ENCODE measurements at places on chromosomes 11 and 22.

- no peak for DNase-seq
Observed at GRCh38 chr11:102464859-102465500, 12.4 kb upstream of the TMEM123 start.

GRCh38 chr11:1647901-1648652, 18.5 kb downstream of the KRTAP5-5 start:
- no peak for DNase-seq

- DNase-seq: peak; percentile 49
Observed at GRCh38 chr22:37018815-37019308, 385 bp downstream of the TST start.

GRCh38 chr22:30020511-30020910, 59.8 kb upstream of the HORMAD2 start:
- no peak for DNase-seq

- no peak for DNase-seq
Observed at GRCh38 chr22:25546751-25547150, 17.7 kb upstream of the GRK3 start.

DNA sequence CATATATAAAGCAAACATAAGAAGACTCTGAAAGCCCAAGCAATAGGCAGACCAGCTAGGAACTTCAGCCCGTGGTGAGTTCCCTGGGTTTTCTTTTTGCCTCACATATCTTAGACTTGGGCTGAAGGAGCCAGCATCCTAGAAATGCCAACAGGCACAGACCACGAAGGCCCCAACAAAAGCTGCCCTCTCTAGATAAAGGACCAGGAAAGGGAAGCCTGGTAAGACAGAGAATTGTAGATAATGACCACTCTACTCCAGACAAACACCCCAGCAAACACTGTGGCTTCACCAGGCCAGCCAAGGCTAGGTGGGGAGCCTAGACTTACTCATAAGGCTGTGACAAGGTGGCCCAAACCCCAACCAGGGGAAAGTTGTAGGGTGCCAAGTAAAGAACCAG, 11.2 kb downstream of the GAL start:
- DNase-seq: no peak

DNA sequence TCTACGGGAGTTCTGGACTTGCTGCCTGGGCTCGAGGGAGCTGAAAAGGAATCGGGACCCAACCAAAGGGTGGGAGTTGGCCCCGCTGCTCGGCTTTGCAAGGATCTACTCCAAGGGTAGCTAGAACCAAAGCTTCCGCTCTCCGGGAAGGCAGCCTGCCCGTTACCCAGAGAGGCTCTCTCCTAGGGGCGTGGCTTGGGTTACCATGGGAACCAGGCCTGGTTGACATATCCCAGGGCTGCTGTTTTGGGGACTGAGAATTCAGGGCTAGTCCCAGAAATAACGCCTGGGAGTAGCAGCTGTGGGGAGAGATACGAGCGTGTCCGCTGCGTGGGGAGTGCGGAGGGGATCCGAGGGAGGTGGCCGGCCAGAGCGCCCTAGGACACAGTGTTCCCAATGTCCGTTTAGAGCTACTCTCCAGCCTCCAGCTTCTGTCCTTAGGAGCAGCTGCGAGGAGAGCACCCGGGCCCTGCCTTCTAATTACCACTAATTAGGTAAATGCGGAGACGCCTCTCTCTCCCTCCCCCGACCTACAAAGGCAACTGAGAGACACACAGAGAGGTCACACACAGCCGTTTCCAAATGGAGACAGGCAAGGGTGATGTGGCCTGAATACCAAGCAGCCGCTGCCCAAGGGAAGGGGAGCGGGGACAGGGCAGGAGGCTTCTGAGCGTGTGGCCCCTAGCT, 141.6 kb upstream of the CADM1 start:
- DNase-seq: no peak

DNA sequence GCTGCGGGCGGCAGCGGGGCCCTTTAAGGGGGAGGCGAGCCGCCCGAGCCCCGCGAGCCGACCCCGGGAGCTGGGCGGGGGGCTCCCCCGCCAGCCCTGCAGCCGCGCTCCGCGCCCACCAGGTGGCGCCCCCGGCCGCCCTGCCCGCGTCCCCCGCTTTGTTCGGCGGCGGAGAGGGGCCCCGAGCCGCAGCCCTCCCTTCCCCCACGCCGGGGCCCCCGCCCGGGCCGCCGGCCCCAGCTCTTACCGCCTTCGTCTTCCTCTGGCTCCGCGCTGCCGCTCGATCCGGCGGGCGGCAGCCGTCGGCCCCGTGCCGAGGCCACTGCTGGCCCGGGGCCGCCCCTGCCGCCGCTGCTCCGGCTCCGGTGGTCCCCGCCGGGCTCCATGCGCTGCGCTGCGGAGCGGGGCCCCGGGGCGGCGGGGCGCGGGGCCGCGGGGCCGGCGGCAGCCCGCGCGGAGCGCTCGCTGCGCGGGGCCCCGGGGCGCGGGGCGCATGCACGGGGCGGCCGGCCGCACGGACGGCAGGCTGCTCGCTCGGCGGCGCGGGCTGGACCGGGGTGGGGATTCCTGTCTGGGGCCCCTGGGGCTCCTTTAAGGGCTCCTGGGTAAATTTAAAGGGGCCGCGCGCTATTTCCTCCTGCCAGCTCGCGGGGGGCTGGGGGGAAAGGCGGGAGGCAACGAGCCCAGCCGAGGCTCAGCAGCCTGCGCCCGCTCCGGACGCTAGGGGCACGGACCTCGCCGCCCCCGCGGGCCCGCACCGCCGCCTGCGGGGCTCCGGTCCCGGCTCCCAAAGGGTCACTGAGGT, at the start of gene ZFTA:
ZFTA (minus strand) TSS at position 539 of the 805 bp plus-strand sequence; CDS start at position 386, 153 bp downstream.
- DNase-seq: peak; percentile 32

DNA sequence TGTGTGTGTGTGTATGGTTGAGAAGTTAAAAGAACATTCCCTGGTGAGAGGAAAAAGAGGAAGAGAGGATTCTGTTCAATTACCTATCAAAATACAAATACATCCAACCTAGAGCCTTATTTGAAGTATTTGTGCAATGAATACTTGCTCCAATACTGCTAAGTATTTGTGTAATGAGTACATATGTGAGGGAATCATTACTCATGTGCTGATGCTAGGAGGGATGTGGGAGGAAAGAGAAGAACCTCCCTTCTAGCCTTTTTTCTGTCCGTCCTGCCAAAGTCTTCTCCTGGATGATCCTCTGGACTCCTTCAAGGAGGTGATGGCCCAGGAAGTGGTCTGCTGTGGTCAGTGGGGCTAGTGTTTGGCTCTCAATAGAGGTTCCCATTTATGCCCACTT, 36.0 kb upstream of the ACCSL start:
- DNase-seq: no peak

GRCh38 chr11:47863189-47863897, 15.2 kb upstream of the NUP160 start:
- no peak for DNase-seq

GRCh38 chr22:36659762-36660509, 43.6 kb downstream of the CACNG2 start:
- peak; percentile 77 for DNase-seq

- DNase-seq: no peak
Observed at GRCh38 chr22:47288680-47289079, 526.2 kb downstream of the TBC1D22A start.

DNA sequence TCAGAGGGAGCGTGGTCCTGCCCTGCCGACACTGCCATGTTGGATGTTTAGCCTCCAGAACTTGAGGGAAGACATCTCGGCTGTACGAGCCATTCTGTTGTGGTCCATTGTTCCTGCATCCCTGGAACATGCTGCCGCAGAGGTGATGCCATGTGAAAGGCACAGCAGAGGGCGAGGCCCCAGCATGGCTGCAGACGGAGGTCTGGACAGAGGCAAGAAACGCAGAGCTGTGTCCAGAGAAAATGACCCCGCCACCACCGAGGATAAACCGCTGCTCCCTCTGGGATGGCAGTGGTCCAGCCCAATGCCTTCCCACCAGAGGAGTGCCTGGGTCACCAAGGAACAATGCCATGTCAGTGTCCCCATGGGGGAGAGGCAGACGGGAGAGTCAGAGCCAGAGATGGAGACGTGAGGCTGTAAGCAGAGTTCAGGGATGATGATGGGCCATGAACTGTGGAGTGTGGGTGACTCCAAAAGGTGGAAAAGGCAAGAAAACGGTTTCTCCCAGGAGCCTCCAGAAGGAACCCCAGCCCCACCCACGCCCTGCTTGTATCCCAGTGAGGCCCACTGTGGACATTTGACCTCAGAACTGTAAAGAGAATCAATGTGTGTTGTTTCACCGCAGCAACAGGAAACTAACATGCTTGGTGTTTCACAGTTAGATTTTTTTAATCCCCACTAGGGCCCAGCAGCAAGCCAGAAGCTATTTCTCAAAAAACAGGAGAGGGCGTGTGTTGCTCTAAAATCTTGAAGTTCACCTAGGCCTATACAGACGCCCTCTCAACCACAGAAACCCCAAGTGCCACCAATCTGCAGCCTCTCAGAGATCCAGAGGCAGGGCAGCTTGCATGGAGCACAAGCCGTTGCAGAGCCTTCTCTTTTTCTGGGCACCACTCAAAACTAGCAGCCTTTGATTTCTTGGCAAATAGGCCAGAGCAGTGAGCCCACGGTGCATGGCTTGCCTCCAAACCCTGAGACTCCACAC, 1422.9 kb downstream of the TBC1D22A start:
- no peak for DNase-seq

DNA sequence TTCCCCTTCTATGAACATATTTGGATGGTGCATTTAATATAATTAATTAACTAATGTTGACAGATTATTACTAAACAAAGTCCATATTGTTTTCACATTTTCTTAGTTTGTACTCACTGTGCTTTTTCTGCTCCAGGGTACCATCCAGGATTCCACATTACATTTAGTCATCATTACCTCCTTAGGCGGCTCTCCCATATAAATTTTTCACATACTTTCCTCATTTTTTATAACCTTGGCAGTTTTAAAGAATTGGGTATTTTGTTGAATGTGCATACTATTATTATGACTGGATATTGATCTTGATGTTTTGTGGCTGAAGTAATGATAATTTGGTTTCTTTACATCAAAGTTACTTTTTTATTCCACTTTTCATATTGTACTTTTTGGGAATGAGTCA, 755.6 kb upstream of the ANO3 start:
- no peak for DNase-seq

DNA sequence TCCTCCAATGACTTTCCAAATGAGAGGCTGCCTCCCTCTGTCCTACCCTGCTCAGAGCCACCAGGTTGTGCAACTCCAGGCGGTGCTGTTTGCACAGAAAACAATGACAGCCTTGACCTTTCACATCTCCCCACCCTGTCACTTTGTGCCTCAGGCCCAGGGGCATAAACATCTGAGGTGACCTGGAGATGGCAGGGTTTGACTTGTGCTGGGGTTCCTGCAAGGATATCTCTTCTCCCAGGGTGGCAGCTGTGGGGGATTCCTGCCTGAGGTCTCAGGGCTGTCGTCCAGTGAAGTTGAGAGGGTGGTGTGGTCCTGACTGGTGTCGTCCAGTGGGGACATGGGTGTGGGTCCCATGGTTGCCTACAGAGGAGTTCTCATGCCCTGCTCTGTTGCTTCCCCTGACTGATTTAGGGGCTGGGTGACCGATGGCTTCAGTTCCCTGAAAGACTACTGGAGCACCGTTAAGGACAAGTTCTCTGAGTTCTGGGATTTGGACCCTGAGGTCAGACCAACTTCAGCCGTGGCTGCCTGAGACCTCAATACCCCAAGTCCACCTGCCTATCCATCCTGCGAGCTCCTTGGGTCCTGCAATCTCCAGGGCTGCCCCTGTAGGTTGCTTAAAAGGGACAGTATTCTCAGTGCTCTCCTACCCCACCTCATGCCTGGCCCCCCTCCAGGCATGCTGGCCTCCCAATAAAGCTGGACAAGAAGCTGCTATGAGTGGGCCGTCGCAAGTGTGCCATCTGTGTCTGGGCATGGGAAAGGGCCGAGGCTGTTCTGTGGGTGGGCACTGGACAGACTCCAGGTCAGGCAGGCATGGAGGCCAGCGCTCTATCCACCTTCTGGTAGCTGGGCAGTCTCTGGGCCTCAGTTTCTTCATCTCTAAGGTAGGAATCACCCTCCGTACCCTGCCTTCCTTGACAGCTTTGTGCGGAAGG, 2.9 kb downstream of the APOC3 start:
- DNase-seq: no peak

DNA sequence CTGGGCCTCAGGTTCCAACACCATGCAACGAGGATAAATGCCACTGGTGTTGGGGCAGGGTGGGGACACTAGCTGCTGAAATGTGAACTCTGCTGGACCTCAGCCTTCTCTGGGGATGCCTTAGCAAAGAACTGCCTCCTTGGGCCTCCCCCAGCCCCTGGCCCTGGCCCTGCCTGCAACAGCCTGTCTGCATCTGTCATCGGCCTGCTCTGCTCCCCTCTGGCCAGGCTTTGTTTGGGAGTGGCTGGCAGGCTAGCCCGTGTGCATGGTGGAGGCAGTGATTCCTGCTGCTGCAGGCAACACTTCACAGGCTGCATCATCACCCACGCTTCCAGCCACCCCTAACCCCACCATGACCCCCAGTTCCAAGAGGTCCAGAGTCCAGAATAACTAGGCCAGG, 11.5 kb upstream of the MYOD1 start:
- no peak for DNase-seq

DNA sequence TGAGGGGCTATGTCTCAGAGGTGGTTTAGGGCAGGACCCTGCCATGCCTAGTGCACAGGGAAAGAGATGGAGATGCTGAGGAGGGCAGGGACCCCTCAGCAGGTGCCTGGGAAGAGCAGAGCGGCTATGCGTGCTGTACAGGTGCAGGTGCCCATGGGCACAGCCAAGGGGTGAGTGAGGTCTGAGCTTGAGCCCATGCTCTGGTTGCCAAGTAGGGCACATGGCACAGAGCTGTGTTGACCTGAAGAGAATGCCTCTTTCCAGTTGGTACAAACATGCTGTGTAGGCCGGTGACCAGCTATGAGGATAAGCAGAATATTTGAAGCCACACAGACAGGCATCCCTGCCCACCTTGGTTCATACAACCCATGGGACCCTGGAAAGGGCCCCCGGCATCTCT, 65.8 kb upstream of the NECTIN1 start:
- DNase-seq: no peak

GRCh38 chr22:37777122-37777687, 30.5 kb upstream of the GCAT start:
- peak; percentile 32 for DNase-seq

DNA sequence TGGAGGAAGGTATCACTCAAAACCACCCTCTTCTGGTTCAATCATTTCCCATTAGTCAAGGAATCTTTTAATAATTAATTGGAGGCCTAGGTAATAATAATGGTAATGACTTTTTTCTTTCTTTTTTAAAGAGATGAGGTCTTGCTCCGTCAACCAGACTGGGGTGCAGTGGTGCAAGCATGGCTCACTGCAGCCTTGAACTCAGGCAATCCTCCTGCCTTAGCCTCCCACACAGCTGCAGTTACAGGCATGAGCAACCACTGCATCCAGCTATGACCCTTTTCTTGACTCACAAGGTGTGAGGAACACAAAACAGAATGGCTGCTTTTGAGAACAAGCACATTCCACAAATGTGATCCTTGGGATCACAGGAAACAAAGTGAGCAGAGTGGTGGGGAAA, 3.6 kb downstream of the POLDIP3 start:
- DNase-seq: no peak
